ENCODE measurements at places on chromosomes 3 and 15.

GRCh38 chr3:154274348-154274747 is 49.9 kb downstream of the DHX36 start:
- no peak for DNase-seq

DNA sequence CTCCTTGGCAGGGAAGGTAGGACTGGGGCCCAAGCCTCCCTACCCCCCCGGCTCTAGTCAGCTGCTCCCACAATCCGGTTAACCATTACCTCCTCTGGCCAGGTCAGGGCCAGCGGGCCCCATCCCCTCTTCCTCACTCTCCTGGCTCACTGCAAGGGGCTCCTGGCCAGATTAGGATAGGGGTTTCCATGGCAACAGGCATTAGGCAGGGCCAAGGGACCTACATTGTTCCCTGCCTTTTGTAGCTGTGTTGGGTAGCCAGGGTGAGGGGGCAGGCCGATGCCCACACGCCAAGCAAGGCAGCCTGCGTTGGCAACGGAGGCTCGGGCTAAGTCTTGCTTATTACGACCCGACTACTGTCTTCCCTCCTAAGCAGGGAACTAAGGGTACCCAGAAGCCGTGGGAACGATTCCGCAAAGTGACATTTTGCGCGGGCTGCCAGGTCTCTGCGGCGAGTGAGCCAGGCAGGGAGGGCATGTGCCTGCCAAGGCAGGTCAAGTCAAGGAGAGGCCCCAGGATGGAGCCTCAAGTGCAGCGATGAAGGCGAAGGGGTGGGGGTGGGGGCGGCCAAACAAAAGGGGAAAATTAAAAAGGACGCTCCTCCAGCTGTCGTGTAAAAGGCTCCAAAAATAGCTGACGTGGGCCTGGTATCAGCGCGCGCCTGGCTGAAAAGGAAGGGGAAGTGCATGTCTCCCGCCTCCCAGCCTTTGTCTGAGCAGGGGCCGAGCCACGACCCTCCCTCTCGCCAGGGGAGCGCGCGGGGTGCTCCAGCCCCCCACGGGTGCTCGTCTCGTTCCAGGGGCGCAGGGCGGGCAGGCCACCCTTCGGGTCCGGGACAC is 919 bp downstream of the IDH2 start:
- DNase-seq = no peak

DNA sequence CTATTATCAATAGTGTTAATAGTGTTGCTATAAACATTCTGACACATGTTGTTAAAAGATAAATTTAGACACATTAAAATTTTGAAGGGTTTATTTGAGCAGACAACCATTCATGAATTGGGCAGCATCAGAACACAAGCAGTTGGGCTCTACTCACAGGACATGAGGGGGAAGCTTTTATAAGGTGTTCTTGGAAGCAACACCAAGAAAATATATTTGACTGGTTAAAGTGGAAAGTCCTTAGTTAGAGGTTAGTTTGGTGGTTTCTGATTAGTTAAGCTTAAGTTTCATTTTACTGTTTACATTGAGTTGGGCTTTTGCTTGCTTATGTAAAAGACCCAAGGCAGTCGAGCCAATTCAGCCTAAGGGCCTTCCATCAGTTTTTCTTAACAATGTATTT is 220.7 kb downstream of the CD47 start:
- no peak for DNase-seq

DNA sequence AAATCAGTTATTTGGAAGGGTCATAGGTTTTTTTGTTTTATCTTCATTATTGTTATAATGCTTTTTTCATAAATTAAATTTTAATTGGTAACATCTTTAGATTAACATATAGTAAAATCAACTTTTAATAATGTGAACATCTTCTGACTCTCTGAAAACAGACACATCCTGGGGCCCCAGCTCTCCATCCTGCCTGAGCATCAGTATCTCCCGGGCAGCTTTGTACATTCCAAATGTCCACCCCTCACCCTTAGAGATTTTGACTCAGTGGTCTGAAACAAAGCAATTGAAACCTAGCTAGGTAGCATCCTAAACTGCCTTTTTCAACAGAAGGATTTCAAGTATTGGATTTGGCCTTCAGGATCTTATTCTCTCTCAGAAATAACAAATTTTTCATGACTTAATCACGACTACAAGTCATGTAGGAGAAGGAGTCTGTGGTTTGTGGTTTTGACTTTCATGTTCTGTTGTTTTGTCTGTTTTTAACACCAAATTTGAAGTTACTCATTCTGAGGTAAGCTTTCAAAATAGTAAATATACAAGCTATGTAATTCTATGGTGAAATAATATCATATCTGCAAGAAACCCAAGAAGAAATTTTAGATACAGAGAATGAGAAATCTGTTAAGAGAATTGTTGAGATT is 147.3 kb upstream of the UBE2E2 start:
- no peak for DNase-seq

DNA sequence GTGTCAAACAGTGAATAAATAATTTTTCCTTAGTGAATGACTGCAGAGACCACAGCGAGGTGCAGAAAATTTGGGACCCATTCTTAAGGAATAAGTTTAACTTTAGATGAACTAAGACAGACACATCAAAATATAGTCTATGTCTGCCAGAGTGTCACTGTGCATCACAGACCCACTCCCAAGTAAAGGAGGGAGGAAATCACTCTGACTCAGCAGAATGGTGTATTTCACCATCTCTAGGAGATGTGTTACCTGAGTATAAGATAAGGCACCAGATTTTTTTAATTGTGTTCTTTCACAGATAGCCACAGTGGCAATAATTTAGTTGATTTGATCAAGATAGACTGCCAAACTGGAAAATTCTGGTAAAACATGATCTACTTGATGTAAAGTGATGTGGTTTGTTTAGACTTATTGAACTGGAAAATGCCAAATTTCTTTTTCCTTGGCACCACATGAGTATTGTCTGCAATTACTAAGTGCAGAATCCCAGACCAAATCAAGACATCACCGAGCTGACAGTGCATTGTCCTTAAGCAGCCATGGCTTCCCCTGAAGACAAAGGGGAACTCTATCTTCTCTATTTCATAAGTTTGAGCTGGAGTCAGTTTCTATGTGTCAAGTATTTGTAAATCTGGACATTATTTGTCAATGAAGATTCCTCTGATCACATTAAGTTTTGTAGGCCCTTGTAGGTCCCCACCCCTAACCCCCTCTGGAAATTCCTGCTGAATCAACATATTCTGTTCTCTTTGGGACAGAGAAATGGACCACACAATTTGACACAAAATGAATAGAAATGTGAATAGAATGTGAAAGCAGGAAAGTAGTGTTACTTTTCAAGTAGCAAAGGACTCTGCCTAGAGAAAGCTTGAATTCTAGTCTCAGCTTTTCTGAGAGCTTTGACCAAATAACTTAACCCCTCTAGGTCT is 47.6 kb downstream of the TIPARP start:
- no peak for DNase-seq

DNA sequence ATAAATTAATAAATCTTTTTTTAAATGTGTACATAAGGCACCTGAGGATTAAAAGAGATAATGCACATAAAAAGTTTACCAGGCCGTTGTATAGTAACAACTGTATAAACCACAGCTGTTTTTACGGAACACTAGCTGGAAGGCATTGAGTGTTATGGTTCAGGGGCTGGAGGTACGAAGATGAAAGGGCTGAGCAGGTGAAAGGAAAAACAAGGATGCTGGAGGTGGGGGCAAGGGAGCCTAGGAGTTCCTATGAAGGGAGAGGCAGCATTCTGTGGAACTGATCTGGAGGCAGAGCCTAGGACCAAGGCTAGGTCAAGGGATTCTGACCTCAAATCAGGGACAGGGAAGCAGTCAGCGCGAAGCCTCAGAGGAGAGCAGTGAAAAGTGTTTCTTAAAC is 8.0 kb downstream of the SEMA5B start:
- no peak for DNase-seq

GRCh38 chr15:54962637-54963036 is 234.1 kb downstream of the RSL24D1 start:
- no peak for DNase-seq

- DNase-seq = no peak
These were observed 174.0 kb upstream of the TP63 start for GRCh38 chr3:189457201-189457607.

DNA sequence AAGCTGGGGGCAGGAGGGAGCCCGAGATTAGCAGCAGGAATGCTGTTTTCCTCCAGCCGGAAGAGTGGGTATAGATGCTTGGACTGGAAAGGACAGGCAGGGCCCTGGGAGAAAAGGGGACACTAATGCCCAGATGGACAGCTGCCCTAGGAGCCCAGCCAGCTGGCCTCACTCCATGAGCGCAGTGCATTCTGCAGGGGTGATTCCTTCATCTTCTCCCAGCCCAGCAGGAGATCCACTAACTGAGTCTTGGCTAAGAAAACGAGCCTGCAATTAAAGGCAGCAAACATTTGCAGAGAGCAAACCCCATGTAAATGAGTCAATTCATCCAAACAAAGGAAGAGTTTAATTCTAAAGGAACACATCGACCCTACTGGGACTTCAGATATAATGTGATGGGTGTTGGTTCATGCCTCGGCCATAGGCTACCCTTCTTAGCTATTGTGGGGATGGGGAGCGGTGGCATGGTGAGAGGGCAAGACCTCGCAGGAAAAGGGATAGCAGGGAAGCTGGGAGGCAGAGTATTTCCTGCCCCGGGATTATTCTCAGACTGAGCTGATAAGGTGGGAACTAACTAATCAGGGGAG is 13.3 kb upstream of the MINAR1 start:
- no peak for DNase-seq

- DNase-seq = no peak
These were observed 151.6 kb downstream of the CHST2 start for GRCh38 chr3:143271136-143271535.

DNA sequence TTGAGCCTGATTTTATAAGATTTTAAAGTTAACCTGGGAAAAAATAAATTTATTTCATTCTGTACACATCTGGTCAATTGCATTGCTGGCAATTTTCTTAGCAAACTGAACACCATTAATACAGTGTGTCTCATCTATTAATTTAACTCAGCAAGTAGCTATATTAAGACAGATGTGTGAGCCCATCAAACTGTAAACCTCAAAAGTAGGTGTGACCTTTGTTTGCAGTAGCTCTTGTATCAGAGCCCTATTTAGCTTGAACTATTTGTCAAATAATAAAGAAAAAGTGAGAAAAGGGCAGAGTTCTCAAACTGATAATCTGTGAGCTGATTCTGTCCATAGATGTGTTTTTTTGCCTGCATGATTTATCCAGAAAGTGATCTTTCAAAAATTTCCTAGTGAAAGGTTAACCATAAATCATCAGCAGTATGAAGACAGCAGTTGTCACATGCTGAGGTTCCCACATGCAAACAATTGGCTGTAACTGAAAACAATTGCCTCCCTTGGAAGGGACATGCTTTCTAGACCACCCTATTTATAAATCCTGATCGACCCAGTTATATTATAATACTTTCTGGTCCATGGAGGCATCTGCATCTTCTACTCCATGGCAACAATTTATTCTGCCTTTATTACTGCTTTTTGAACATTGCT is 646.5 kb downstream of the NSUN3 start:
- DNase-seq = no peak

- no peak for DNase-seq
These were observed 19.8 kb downstream of the SCAP start for GRCh38 chr3:47455806-47456452.

GRCh38 chr3:166510382-166510781 is 673.2 kb upstream of the BCHE start:
- DNase-seq = no peak

DNA sequence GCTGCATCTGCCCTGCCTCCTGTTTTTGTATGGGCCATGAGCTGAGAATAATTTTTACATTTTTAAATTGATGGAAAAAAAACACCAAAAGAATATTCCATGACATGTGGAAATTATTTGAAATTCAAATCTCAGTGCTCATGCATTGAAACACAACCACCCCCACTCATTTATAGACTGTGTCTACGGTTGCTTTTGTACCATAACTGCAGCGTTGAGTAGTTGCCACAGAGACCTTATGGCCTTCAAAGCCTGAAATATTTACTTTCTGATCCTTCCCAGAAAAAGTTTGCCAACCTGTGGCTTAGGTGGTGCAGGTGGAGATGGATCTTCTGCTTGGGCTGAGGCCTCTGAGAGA is 28.1 kb downstream of the ARNT2 start:
- no peak for DNase-seq

DNA sequence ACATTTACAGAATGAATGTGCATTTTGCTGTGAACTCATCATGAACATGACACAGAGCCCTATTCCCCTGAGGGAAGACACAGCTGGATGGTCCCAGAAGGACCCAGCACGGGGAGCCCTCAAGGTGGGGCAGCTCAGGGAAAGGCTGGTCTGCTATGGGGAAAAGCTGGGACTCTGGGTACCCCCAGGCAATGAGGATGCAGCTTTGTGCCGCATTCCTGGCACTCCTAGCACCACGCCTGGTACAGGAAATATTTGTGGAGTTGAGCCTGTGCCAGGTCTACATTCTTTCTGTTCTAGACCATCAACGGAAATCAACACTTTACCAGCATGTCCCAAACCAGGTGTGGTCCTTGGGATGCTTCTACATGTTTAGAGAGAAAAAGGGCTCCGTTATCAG is 74.0 kb downstream of the SRGAP3 start:
- DNase-seq = no peak

DNA sequence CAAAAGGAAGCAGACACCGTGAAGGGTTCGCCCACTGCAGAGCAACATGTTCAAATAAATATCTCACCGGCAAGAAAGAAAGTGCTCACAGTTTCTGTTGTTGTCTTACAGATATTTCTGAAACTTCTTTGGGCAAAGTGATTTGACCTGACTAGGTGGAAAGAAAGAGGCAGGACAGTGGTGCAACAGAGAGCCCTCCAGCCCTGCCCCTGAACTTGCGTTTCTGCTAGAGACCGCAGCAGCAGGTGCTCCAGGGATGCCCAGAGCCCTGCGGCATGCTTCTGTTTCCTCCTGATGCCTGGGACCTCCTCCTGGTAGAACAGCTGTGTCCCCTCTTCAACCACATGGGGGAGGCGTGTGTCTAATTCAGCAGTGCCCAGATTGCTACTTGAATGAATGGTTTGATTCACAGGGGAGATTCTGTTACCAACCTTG is 123.4 kb downstream of the ATP10A start:
- no peak for DNase-seq

- DNase-seq = no peak
These were observed 247.8 kb downstream of the RPLP1 start for GRCh38 chr15:69700380-69700779.

DNA sequence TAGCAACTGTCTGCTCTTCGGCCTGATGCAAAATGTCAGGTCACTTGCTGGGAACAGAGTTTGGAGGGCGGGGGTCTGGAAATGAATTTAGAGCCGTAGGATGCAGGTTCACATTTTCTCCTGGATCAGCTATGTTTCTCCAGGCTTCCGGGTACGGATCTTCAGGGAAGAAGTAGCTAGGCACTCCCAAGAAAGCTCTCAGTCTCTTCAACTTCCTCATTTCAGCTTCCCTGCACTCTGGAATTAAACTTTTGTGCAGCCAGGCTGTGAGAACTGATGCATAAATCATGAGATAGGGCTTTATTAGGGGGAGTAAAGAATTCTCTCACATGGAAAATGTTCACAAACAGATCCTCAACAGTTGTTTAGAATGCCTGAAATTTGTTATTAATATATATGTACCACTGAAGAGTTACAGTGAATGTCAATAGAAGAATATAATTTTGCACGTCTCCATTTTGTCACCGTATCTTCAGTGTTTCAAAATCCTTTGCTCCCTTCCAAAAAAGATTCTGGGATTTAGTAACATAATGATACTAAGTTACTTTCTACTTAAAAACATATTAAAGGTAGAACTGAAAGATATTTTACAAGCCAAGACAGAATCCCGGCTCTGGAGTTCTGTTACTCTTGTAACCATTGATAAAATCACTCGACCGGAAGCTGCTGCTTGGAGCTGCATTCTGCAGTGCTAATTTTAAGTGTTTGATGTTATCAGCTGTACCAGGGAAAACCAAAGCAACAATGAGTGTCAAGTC is 178.5 kb upstream of the P2RY1 start:
- no peak for DNase-seq
